NCI-H2171 (cell line): ENCODE measurements at places on chromosomes 6 and 20.

DNA sequence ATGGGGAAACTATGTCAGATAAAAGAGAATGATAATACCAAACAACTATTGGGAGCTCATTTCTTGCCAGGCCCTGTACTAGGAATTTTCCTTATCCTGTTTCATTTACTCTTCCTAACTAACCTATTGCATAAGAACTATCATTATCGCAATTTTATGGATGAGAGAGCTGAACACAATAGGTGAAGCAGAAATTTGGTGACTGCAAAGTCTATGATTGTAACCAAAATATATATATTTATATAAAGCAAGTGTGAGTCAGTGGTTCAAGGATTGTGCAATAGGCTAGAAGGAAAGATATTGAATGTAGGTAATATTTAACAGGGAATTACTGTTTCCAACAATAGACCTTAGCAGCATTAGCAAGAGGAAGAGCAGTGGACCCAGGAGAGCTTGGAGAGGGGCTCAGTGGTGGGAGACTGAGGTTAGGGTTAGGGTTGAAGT, 181.1 kb upstream of the TENT5A start:
- DNase-seq, result no peak

- no peak for DNase-seq
Observed at GRCh38 chr6:4647414-4648365, 128.5 kb upstream of the CDYL start.

GRCh38 chr20:32982617-32983458, 21.4 kb downstream of the SUN5 start:
- no peak for DNase-seq

DNA sequence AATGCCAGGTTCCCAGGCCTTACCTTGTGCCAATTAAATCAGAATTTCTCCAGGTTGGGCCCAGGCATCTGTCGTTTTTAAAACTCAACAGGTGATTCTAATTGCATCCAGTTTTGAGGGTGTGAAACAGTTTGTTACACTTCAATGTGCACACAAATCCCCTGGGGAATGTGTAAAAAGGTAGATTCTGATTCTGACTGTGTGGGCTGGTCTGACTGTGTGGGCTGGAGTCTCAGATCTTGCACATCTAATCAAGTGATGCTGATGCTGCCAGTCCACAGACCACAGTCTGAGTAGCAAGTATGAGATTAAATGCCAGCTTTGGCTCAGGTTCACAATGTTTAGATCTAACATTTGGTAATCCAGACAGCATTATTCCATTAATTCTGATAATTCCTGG, 12.5 kb upstream of the ETV7 start:
- no peak for DNase-seq

- no peak for DNase-seq
Observed at GRCh38 chr6:21375151-21376116, 218.1 kb upstream of the SOX4 start.

DNA sequence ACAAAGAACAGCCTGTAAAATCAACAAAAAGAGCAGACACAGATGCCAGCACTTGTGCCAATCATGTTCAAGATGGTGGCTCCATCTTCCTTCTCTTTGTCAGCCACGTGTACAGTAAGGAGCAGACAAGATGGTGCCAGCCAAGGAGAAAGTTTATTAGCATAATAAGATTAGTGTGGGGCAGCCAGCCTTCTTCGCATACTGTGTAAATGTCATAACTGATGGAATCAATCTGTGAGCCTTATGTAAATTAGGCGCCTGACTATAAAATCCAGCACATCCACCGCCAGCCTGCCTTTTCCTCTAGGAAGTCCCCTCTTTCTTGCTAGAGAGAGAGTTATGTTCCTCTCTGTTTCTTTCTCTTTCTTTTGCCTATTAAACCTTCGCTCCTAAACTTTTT, 99.7 kb upstream of the RALGAPA2 start:
- DNase-seq, result no peak

- no peak for DNase-seq
Observed at GRCh38 chr6:113466526-113466925, 390.6 kb upstream of the MARCKS start.

GRCh38 chr6:145138469-145139139, 596.7 kb downstream of the EPM2A start:
- no peak for DNase-seq

DNA sequence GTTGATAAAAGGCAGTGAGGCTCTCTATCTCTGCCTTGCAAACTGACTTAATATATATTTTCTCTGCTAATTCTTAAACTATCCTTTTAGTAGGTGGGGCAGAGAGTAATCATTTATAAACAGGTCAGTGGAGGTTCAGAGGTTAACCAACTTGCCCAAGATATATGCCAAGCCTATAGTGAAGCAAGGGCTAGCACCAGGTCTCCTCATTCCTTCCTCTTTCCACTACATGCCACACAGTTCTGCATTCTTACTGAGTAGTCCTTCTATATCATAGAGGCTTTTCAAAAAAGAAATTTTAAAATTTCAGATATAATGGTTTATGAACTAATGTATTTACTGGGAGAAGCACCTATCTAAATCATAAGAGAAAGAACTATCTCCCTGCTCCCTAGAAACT, 8.5 kb downstream of the ARG1 start:
- no peak for DNase-seq

DNA sequence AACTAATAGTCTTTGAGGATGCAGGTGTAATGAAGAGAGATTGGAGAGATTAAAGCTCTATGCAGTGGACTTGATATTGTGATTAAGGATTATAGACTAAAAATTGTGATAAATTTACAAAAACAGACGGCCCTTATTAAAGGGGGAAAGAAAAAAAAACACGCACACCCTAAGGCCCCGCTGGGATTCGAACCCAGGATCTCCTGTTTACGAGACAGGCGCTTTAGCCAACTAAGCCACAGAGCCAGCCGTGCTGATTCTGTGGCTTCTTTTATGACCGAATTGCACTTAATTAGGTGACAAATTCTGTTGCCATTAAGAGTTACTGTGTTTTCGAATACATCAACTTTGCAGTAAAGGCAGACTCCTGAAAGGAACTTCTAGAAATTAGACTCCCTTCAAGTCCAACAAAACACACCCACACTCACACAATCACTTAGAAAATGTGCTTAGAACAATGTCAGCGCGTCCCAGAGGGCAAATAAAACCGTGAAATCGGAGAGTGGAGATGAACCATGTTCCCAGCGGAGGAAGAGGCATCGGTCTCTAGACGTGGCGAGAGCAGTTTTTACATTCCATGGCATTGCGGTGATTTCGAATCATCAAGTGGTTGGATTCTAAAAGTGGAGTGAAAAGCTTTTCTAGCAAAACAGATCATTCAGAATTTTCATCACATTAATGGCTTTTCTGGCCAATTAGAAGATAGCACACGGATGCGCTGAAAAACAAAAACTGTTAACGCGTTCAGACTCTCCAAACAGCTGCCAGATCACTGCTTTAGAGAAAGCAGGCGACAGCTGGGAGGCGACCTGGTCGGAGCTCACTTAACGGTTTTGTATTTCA, 122.6 kb downstream of the GPX5 start:
- DNase-seq, result peak; percentile 92

DNA sequence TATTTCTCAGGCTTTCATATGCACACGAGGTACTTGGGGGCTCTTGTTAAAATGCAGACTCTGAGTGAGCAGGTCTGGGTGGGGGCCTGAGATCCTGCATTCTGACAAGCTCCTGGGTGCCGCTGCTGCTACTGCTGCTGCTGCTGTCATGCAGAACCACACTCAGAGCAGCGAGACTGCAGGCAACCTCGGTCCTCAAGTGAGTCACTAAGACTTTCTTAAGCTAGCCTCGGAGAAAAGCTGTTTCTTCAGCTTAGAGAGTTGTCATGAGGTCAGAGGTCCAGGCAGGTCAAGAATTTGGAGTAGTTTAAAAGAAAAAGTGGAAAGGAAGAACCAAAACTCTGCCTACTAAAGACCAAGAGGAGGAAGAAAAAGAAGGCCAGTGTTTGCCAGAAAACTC, 92.9 kb downstream of the SPTLC3 start:
- DNase-seq, result no peak

- DNase-seq, result no peak
Observed at GRCh38 chr20:63246490-63247288, 7.6 kb downstream of the NKAIN4 start.

- no peak for DNase-seq
Observed at GRCh38 chr6:169252505-169253189, 999 bp downstream of the THBS2 start.

GRCh38 chr6:130730600-130730999, 96.6 kb upstream of the SMLR1 start:
- DNase-seq, result no peak

DNA sequence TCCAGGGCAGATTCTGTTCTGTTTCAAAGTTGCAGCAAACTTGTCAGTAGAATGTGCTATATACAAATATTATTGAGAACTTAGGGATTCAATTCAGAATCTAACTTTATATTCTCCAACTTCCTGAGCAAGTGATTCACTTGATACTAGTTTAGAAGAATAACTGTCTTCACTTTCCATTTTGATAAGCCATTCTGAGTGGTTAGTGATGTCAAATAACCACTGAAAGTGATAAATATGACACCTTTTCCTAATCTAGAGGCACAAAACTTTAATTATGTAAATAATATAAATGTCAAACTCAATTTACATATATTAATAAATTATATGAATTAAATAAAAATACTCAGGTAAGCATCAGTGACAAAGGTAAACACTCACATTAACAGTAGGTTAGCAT, 20.5 kb upstream of the SIM1 start:
- no peak for DNase-seq

DNA sequence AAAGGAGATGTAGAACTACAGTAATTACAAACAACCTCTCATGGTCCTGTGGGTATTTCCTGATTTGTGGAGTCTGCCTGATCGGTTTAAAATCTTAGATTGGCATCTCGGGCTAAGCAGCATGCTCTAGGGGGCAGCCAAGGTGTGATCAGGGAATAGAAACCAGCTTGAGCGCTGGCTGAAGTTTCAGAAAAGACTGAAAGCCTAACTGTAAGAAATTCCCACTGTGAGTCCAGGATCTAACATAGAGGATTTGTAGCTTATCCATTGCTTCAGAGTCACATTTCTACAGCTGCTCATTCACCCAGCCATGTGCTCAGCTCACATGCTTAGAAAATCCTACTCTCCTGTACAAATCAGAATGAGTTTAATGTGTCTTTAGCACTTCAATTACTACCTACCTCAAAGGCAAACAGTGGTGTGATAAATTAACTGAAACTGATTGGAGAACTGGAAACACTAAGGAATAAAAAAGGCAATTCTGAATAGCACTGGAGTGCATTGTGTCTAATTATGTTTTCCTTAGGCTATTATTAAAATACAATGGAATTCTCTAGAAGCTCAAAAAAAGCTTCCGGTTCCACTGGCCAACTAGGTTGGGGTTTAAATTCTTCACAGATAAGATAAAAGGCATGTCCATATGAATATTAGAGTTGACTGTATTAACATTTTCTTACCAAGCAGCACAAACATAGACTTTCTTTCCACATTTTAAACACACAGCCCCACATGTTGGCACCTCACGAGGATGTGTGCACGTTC, 73.8 kb upstream of the MPC1 start:
- no peak for DNase-seq

- no peak for DNase-seq
Observed at GRCh38 chr6:31734821-31735406, 1.4 kb downstream of the CLIC1 start.
